ENCODE measurements at places on chromosomes 6 and 20.

GRCh38 chr20:38148328-38149102, 16.6 kb downstream of the TGM2 start:
- no peak for DNase-seq

DNA sequence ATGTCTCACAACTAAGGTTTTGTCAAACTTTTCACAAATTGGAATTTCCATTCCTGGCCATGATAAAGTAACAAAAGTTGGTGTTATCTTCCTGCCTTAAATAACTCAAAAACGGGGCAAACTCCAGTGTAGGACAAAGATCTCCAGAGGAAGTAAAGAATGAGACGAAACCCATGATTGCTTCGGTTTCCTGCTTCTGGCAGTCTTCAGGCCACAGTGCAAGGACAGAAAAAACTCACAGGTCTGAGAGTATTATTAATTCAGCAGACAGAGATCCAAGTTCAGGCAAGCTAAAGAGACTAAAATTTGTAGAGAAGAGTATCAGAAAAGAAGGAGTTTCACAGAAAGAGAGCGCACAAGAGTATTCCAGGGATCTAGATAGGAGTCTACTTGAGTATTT, 64.8 kb upstream of the RCAN2 start:
- DNase-seq = no peak

DNA sequence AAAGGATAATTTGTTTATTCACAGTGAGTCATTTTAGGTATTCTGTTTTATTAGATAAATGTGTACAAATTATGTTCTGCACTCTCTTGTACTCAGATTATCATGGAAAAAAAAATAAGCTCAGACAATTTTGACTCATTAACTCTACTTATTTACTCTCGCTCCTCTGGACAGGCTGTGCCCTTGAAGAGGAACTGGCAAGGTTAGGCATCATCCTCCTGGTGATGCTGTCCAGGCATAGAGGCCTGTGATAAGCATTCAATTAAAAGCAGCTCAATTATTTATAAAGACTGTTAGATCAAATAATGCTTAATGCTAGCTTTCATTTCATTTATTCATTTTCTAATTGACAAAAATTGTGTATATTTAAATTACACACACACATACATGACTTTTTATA, 518.5 kb downstream of the TENT5A start:
- no peak for DNase-seq

GRCh38 chr6:12148317-12148801, 136.2 kb downstream of the HIVEP1 start:
- DNase-seq = no peak

DNA sequence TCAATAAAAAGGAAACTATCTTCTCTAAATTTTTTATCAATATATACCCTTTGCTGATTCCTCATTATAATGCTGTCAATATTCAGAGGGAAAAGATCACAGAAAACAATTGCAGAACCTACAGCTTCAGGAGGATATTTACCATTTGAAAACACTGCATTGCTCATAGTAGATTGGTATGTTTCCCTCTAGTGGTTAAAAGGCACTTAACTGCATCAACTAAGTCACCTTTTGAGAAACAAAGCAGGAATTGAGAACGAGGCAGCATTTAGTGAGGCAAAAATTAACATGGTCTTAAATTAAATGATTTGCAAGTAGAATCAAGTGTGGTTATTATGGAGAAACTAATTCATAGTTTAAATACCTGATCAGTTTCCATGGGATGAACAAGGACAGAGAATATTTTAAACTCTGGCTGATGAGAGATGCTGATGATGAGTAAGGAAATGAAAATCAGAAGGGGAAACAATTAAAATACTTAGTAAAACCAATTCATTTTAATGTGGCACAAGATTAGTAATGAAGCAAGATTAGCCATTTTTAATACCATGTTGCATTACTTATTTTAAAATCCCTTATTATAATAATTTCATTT, 642.1 kb downstream of the EPHA7 start:
- no peak for DNase-seq

DNA sequence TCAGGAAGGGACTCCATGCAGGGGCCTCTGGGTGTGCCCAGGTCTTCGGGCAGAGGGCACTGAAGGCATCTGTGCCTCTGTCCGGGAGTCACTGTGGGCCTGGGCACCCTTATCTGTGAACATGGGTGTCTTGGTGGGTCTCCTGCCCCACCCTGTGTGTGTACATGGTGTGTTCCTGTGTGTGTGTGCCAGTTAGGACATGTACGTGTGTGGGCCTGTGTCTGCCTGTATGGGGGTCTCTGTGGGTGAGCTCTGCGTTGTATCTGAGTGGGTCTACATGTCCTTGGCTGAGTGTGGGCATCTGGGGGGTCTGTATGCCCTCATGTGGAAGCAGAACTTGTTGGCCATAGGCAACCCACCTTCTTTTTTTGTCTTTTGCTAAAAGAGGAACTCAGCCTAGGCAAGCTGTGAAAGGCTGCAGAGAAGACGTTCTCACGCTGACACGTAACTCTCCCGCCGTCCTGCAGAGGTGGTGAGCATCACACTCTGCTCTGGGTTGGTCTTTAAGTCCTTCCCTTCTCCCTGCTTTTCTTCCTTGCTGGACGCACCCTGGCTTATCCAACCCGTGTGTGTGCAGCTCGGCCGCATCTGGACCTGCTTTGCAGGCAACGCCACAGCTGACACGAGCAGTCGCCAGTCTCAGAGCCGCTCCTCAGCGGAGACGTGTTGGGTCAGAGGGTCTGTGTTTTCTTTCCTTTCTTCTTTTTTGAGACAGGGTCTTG, 532 bp upstream of the NPBWR2 start:
- DNase-seq = no peak

DNA sequence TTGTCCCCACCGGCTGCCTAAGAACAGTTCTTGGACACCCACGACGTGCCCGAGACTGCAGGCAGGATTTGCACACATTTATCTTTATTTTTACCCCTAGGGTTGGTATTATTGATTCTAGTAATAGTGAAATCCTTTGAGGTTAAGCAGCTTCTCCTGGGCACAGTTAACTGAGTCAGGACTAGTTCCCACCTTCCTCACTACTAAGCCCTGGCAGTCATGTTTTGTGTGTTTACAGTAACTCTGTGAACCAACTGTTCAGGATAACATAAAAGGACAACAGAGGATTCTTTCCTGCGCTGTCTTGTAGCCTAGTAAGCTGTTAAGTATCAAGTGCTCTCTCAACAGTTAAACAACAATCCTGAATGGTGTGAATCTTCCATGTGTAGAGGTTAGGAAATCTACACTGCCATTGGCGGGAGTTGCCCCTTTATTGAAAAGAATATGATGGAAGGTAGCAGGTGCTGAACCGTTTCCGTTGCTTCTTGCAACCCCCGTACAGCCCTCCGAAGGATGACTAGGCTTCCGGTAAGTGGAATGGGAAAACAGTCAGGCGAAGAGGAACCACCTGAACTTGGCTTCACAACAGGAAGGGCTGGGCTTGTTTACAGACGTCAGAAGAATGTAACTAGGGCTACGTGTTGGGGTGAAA, 979 bp upstream of the SOD2 start:
- no peak for DNase-seq

GRCh38 chr6:2795956-2796355, 30.8 kb downstream of the WRNIP1 start:
- no peak for DNase-seq

DNA sequence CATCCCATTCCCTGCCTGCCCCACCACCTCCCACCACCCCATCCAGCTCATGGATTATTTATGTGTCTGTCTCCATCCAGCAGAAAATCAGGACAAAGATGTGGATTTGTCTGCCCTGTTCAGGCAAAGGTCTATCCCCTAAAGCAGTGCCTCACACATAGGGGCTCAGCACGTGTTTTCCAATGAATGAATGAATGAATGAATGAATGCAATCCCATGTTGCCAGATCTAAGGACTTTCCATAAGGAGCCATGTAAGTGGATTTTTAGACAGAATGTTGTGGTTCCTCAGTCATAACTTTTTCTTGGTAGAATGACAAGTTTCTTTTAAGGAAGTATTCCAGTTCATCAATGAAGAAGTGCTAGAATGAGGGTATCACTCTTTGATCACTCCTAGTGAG, 133.7 kb downstream of the RNASET2 start:
- DNase-seq = no peak
